ENCODE measurements at places on chromosomes 12 and 14.

DNA sequence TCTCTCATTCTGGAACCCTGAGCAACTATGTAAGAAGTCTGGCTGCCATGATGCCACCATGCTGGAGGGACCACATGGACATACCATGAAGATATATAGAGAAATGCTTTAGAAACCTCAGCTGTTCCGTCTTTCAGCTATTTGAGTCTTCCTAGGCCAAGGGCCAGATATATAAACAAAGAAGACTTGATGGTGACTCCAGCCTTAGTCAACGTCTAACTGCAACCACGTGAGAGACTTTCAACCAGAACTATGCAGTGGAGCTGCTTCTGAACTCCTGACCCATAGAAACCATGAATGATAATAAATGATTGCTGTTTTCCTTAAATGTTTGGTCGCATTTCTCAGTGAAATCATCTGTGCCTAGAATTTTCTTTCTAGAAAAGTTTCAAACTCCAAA is 20.0 kb upstream of the KITLG start:
- no peak for DNase-seq

DNA sequence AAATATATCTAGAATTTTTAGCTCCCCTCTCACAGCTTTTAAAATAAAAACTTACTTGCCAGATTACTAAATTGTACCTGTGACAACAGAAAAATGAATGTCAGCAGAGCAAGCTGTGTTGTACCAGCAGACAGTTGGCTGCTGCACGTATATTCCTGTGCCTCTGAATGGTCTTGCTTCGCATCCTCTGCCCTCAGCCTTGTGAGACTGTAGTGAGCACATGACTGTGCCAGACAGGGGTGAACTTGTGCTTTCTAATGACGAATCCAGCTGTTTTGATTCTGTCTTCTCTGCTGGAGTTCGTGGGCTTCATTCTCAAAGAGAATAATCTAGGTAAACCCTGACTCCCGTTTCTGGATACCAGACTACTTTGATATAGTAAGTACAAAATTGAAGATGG is 58.3 kb upstream of the FRMD6 start:
- no peak for DNase-seq

DNA sequence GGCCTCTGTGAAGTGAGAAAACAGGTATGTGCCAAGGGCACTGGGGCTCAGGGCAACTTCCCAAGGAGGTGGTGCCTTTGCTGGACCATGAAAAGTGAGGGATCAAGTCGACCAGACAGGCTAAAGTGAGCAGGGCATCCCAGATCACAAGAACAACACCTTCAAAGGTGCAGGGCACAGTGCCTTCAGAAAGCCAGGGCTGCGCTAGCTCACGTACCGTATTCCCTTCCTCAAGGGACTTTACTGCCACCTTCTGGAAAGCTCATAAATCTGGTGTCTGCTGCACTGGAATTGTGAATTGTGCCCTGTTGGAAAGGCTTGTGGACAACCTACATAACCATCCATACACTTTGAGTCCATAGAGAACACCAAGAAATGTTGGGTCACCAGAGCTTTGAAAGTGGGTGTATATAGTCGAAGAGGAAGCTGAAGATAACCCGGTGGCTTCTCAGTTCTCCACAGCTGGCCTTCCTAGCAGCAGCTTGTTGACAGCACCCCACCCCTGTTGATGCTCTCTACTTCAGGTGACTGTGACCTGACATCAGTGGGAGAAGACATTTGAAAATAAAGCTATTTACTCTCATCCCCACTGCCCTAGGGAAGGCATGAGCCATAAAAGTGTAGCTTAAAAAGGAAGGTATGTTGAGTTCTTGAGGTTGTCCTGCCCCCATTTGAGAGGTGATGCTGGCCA is 24.5 kb downstream of the FIGNL2 start:
- DNase-seq = no peak

- no peak for DNase-seq
These were observed 1.0 kb downstream of the SH2B3 start for GRCh38 chr12:111406474-111407376.

- no peak for DNase-seq
These were observed 33.4 kb downstream of the IFT81 start for GRCh38 chr12:110157539-110157938.

- DNase-seq = no peak
These were observed 21.4 kb downstream of the ACVR1B start for GRCh38 chr12:51972849-51973273.

GRCh38 chr14:88242446-88242845 is 80.6 kb downstream of the KCNK10 start:
- DNase-seq = no peak

DNA sequence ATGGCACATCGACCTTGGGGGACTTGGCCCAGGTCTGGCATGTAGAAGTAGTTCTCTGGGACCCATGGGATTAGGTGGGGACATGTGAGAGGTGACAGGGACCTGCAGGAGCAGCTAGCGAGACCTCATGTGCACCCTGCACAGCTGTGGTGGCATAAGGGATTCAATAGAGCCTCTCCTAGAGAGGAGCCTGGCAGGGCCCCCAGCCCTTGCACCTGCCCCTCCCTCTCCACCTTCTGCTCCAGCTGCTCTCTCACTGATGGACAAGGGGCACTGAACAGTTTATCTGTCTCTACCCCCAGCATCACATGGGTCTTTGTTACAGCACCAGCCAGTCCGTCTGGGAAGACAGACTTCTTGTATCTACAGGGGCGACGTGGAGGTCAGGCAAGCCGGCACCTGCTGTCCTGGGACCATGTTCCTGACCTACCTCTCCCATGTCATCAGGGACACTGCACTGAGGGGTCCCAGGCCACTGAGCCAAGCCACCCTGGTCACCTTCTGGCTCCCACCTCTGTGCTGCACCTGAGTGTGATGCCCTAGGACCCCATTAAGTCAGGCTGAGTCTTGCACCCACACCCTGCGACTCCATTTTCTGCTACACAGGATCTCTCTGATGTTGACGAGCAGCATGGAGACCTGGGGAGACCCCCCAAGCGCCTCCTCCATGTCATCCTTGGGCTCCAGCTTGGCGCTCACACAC is 32.6 kb downstream of the DDX11 start:
- DNase-seq = no peak

DNA sequence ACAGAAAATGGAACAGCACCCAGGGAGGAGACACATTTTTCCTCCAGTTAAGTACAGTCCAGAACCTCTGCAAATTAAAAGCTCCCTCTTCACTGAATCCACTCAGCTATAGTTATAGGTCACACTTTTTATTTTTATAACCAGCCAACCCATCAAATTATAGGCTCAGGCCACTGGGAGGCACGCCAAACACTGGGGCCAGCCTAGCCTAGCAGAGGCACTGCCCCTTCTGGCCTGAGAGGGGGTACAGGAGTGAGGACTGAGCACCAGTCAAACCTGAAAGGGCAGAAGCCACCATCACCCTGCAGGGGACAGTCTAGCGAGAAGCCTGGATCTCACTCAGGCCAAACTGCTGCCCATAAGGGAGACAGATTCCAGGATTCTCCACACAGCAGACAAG is 19.3 kb downstream of the FMNL3 start:
- no peak for DNase-seq

- DNase-seq = no peak
These were observed 129.6 kb downstream of the EMP1 start for GRCh38 chr12:13326076-13326475.

GRCh38 chr12:100481021-100481420 is 7.4 kb downstream of the NR1H4 start:
- DNase-seq = no peak

GRCh38 chr12:98431089-98431488 is 84.3 kb upstream of the TMPO start:
- DNase-seq = no peak

GRCh38 chr12:118830296-118830695 is 151.0 kb upstream of the SRRM4 start:
- no peak for DNase-seq

DNA sequence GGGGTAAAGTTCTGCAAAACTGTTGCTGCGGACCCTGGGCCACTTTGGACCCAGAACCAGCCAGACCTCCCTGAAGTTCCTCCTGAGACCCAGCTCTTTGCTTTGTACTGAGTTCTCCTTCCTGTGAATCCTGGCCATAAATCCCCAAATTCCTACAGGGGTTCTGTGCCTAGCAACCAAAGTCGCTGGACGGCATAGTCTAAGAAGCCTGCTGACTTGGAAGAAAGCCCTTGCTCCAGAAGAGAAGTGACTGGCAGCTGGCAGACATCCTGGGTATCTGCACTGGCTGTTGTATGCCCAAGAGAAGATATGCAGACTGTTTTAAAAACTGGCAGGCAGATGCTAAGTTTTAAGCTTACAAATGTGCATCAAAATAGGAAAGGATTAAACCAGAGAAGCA is 99.9 kb upstream of the SLC24A4 start:
- DNase-seq = no peak

DNA sequence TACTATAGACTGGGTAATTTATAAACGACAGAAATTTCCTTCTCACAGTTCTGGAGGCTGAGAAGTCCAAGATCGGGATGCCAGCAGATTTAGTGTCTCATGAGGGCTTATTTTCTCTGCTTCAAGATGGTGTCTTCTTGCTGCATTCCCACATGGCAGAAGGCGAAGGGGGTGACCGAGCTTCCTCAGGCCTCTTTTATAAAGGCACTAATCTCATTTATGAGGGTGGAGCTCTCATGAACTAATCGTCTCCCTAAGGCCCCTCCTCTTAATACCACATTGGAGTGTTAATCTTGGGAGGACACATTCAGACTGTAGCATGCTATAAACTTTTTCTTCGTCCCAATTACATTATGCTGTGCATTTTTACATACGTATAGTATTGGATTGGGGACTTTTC is 200.4 kb upstream of the ARHGAP5 start:
- no peak for DNase-seq

GRCh38 chr12:65881965-65882413 is 57.7 kb downstream of the HMGA2 start:
- DNase-seq = no peak

DNA sequence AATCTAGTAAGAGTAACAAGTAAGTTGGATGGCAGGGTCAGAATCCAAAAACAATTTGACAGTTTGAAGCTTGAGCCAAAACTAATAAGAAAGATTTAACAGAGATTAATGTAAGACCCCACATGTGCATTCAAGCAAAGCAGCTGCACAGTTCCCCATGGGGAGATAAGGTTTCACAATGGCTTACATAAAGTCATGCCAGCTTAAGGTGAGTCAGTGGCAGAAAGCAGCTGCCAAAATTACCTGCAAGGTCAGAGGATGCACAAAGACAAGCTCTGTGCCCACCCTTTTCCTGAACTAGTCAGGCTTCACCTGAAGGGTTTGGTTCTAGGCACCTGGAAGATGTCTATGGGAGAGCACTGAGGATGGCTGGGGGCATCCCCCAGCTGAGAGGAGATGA is 36.6 kb upstream of the KRT77 start:
- DNase-seq = no peak

DNA sequence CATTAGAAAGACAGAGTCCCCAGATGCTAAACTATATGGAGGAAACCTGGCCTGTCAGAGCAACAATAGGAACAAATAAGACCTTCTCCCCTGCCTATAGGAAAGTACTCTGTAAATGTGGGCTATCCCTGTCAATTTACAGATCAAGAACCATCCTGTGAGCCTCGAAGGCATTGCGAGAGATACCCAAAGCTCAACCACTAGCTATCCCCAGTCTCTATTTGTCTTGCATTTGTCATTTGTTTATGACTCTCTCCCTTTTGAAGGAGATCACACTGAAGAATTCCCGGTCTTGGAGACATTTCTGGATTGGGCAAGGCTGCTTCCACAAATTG is 42.7 kb upstream of the DHRS4 start:
- DNase-seq = no peak

- no peak for DNase-seq
These were observed 83.1 kb downstream of the MAPKAPK5 start for GRCh38 chr12:111925171-111925570.

GRCh38 chr12:129328235-129328634 is 475.0 kb downstream of the GLT1D1 start:
- DNase-seq = no peak

- no peak for DNase-seq
These were observed 4.3 kb downstream of the DEGS2 start for GRCh38 chr14:100155049-100155621.

DNA sequence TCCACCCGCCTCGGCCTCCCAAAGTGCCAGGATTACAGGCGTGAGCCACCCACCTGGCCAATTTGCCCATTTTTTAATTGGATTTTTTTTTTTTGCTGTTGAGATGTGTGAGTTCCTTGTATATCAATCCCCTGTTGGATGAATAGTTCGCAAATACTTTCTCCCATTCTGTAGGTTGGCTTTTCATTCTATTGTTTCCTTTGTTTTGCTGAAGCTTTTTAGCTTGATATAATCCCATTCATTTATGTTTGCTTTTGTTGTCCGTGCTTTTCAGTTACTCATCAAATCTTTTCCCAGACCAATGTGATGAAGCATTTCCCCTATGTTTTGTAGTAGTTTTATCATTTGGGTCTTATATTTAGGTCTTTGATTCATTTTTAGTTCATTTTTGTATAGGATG is 36.4 kb downstream of the TRAF3 start:
- no peak for DNase-seq

- no peak for DNase-seq
These were observed 116.2 kb upstream of the ARID2 start for GRCh38 chr12:45613296-45613695.

GRCh38 chr12:32302218-32303173 is 96.9 kb upstream of the FGD4 start:
- no peak for DNase-seq

DNA sequence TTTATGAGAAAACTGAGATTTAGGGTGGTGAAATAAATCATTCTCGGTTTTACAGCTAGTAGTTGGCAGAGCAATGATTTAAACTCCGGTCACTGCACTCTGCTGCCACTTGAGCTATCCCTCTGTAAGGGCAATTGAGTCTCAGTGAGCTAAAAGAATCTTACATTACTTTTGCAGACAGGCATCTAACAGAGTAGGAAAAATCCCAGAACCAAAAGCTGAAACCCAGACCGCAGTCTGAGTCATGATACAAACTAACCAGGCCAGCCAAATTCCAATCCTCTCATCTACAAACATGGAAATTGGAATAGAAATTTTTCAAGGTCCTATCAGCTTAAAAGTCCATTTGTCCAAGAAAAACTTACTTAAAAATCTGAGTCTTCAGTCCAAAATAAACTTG is 73.7 kb downstream of the ANKS1B start:
- DNase-seq = no peak

- DNase-seq = no peak
These were observed 32.7 kb downstream of the ANAPC7 start for GRCh38 chr12:110370732-110371231.

All from GOT3 (cell line).